ENCODE measurements at places on chromosomes 16 and 17.

DNA sequence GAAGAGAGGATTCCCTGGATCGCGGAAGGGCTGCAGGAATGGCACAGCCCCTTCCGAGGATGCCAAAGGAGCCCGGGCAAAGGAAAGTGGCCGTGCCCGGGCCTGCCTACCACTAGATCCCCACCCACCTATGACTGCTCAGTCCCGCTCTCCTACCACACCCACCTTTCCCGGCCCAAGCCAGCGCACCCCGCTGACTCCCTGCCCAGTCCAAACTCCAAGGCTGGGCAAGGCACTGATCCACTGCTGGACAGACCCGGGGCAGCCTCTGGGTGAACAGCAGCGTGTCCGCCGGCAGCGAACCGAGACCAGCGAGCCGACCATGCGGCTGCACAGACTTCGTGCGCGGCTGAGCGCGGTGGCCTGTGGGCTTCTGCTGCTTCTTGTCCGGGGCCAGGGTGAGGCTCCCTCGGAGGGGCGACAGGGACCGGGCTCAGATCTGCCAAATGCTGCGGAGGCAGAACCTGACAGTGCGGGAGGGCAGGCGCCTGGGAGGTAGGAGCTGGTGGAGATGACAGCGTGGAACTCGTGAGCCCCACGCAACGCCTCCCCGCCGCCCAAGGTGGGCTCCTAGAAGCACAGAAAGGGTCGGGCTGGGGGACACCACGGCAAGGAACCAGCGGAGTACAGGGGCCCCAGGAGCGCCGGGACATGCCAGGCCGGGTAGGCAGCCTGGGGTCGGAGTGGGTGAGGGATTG is at the start of gene CES2:
TSS of gene CES2 (plus strand) at position 203 of the 698 bp plus-strand sequence. CDS start at position 323, 120 bp downstream.
- peak; percentile 53 for DNase-seq

GRCh38 chr17:69607162-69607834 is 192.8 kb downstream of the MAP2K6 start:
- peak; percentile 87 for DNase-seq

GRCh38 chr16:87276924-87277323 is 40.3 kb downstream of the C16orf95 start:
- DNase-seq, result no peak

DNA sequence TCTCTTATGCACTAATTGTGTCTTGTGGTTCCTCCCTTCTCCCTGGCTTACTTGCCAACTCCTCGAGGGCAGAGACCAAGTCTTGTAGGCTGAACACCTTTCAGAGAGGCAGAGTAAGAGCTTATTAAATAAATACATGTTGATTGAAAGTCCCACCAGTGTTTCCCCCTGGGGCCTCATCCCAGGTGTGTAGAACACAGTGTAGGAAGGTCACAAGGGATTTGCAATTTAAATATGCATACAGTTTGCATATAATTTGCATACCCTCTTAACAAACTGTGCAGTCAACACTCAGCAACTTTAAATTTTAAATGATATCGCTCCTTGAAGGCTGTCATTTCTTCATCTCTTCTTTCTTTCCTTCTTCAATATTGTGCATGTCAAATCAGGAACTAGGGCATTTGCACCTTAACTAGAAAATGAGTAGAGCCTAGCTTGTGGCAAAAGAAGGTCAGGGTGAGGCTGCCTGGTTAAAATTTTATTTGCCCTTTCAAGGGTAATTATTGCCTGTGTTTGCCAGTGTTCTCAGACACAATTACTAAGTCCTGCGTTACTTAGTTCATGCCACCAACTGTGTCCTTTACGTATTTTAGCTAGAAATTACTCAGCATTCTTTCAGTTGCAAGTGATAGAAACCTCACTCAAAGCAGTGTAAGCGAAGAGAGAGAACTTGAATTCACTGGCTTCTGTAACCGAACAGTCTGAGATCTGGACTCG is 465.7 kb downstream of the HAPSTR1 start:
- DNase-seq, result no peak

DNA sequence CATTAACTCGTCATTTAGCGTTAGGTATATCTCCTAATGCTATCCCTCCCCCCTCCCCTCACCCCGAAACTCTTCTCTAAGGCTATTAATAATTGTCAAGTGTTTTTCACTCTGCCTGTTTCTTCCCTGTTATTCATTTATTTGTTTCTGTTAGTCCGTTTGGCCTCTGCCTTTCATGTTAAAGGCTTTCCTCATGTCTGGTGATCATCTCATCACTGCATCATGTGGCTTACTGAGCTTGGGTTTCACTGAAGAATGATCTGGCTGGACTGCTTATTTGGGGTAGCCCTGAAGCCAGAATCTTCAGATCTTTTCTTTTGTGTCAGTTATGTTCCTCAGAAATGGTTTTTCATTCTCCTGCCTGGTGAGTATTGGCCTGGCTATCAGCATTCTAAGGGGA is 9.5 kb downstream of the UTP4 start:
- DNase-seq, result no peak

DNA sequence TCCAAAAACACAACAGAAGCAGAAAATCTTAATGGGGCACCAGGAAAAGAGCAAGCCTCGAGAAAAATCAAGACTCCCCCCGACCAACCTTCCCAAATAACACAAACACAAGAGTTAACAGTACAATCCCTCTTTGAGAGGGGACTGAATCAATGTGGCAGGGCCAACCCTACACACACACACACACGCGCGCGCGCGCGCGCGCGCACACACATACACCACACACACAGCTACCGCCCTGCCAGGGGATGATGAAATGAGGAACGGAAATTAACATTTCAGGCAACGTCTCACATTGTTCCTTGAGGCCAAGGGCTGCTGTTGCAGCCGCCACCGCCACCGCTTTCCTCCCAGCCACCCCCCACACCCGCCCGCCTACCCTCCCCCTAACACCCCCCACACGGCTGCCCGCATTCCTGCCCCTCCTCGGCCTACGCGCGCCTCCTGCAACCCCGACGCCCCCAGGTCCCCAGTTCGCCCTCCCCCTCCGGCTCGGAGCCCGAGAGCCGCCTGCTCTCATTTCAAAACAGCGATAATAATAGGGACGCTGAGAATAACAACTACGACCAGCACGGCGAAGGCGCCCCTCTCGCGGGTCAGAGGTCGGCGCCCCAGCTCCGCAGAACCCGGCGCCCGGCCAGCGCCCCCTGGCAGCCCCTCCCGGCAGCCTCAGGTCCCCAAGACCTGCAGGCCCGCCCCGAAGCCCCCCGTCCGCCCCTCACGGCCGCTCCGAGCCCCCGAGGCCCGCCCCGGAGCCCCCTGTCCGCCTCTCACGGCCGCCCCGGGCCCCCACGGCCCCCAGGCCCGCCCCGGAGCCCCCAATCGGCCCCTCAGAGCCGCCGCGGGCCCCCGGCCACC is 1.1 kb downstream of the ANKRD11 start:
- peak; percentile 98 for DNase-seq

- DNase-seq, result no peak
Observed at GRCh38 chr16:84690088-84690819, 9.5 kb upstream of the USP10 start.
